ENCODE measurements at places on chromosomes 16 and 17. TPM values are rescaled to one million over a fixed set of nuclear protein-coding genes. Genes with fewer than 3 reads are reported as not detected.

- no peak for DNase-seq
These were observed 5.3 kb upstream of the MFAP4 start for GRCh38 chr17:19392303-19392702.

GRCh38 chr17:8315764-8316217 lies 5.8 kb downstream of the ARHGEF15 start:
- no peak for DNase-seq

- DNase-seq = no peak
These were observed 29.9 kb upstream of the IRX6 start for GRCh38 chr16:55294129-55294528.

- no peak for DNase-seq
These were observed 33.6 kb downstream of the SCPEP1 start for GRCh38 chr17:57011491-57012015.

TIMP2 gene
- total RNA-seq = 246 TPM

GRCh38 chr16:64952177-64952576 lies 169.7 kb downstream of the CDH11 start:
- no peak for DNase-seq

DNA sequence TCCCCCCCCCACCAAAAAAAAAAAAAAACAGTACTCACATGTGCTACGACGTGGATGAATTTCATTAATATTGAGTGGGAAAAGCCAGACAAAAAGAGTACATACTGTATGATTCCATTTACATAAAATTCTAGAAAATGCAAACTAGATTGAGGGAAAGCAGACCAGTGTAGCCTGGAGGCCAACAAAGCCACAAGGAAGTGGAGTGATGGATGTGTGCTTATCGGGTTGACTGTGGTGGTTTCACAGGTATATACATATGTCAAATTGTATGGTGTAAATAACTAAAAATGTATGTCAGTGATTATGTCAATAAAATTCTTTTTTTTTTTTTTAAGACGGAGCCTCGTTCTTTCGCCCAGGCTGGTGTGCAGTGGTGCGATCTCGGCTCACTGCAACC lies 1.9 kb upstream of the PLD6 start:
- no peak for DNase-seq

DNA sequence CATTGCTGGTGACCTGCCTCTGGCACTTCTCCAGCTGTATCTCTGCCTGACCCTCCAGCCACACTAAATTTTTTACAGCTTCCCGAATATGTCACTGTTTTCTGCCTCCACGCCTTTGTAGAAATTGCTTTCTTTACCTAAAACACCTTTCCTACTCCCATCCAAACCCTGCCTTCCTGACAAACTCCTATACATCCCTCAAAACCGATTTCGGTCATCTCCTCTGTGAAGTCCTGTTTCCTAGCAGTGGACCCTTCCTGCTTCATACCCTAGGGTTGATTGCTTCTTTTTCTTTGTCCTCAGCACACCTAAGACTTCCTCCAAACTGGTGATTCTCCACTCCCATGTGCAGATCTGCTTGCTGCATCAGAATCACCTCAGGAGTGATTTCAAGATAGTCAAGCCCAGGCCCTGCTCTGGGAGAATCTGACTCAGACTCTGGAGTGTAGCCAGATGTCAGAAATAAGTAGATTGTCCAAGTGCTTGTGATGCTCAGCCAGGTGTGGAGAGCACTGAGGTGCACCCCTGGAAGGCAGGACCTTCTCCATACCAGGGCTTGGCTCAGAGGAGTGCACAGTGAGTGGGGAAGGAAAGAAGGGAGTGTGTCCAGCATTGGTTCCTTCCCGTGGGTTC lies 184.2 kb downstream of the COPRS start:
- DNase-seq = no peak

GRCh38 chr17:5861854-5862253 lies 208.3 kb upstream of the WSCD1 start:
- DNase-seq = no peak

SCNN1B gene
- not detected for total RNA-seq

TAX1BP3 gene
- total RNA-seq = 66.1 TPM

GRCh38 chr17:67211742-67212141 lies 33.3 kb downstream of the HELZ start:
- no peak for DNase-seq

GRCh38 chr16:66617728-66618127 lies 13.2 kb downstream of the CMTM3 start:
- no peak for DNase-seq

G6PC1 gene
- not detected for total RNA-seq

DNA sequence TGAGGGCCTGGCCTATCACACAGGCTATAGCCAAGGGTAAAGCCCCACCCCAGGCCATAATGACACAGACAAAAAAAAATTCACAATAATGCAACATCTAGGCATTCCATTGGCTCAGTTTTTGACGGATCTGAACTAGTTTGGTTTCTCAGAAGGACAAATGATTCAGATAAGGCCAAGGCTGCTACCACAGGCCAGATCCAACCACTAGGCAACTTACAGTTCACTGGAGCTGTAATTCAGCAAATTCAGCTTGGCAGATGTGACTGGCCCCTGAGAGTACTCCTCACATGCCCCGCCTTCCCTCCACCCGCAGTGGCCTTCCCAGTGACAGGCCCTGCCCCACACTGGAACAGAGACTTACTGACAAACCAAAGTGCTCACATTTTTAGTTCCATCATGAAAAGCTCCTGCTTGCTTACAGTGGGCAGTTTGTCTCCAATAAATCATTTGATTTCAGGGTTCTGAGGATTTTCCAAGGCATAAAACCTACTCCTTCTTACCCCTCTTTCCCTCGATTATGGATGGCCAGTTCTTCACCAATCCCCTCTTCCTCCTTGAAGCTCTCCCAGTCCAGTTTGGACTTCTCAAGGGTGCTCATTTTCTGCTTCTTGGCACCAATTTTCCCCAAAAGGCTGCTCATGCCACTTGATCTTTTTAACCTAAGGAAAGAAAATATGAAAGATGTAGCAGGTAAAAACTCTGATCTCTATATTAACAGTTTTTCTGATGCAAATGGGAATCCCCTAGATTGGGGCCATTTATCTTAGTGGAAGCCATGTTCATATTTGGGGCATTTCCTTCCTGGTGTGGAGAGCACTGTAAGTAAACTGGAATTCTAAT lies 53.3 kb upstream of the BCAR1 start:
- peak; percentile 38 for DNase-seq

CLEC3A gene
- total RNA-seq = not detected

- DNase-seq = no peak
These were observed 22.2 kb upstream of the TOX3 start for GRCh38 chr16:52568983-52569690.

CPHXL2 gene
- total RNA-seq = not detected

CRLF3 gene
- total RNA-seq = 11.5 TPM

DNA sequence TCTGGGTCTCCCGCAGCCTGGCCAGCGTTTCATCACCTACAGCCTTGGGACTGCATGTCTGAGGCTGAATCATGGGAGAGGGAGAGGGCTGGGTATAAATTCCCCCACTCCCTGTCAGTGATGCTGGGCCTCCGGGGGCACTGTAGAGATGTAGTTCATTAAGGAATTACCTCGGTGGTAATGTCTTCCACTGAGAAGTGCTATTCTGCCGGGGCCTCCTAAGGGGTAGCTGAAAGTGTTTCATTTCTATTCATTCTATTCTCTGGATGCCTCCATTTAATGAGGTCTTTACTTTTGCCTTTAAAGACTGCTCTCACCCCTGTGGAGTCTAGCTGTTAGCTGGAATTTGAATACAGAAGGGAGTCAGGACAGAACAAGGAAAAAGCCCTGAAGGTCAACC lies 116.4 kb upstream of the HS3ST4 start:
- DNase-seq = no peak

DNA sequence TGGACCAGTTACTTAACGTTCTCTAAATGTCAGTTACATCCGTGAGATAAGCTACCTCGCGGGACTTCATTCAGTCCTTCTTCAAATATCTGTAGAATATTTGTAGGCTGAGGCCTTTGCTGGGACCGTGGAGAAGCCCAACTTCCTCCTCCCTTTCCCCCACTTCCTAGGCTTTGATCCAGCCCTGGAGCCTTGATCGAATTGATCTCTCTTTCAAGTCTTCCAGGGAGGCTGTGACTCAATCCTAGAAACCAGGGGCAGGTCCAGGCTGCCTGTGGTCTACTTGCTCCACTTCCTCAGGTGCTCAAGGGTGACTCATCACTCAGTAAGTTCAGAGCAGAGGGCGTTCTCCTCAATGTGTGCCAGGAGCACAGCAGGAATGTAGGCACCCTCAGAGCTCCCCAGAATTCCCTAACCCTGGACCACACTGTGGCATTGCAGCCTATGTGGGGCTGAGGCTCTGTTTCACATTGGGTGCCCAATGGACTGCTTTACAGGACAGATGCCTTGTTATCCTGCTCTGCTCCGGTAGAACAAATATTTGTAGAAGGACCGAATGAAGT lies 11.2 kb upstream of the CEP20 start:
- peak; percentile 91 for DNase-seq

- DNase-seq = no peak
These were observed 6.8 kb downstream of the KCNH6 start for GRCh38 chr17:63529711-63530556.

CDH13 gene
- not detected for total RNA-seq

BRIP1 gene
- 12.3 TPM for total RNA-seq

PPP4C gene
- 184 TPM for total RNA-seq

DNA sequence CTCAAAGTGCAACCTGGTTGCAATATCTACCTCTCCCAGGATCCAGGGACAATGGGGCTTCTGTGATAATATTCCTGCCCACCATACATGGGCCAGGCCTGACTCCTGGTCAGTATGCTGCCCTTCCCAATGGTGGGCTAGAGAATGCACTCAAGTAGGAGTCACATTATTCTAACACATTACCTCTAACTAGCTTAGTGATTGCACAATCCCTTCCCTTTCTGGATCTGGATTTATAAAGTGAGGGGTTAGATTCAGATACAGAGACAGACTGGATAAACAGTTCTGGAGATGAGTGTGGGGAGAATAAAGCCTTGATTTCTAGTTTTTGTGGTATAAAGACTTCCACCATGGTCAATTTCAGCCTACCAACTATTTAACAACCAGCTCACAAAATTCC lies 33.0 kb downstream of the LYRM1 start:
- no peak for DNase-seq

TMIGD1 gene
- total RNA-seq = not detected

GRCh38 chr17:80319999-80320344 lies 59.3 kb downstream of the RNF213 start:
- no peak for DNase-seq

DNA sequence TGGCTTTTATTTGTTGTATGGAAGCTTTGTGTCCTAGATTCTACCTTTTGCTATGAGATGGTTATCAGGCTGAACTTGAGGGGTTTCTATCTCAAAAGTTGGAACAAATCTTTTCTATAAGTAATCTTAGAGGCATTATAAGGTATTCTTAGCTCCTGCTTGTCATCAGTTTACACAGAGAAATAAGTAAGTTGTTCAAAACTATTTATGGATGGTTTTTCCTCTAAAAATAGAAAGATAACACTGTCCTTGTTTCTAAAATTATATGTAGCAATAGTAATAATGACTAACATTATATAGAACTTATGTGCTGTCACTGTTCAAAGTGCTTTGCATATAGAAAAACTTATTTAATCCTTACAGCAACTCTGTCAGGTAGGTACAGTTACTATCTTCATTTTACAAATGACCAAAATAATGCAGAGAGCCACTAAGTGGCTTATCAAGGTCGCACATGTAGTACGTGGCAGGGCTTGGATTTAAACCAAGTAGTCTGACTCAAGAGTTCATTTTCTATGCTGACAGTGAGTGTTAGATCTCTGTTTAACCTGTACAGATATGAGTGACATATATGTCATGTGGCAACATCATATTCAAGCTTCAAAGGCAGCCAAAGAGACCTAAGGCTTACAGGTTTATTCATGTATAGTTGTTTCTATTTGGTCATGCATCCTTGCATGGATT lies 59.0 kb downstream of the PHKB start:
- no peak for DNase-seq

DNA sequence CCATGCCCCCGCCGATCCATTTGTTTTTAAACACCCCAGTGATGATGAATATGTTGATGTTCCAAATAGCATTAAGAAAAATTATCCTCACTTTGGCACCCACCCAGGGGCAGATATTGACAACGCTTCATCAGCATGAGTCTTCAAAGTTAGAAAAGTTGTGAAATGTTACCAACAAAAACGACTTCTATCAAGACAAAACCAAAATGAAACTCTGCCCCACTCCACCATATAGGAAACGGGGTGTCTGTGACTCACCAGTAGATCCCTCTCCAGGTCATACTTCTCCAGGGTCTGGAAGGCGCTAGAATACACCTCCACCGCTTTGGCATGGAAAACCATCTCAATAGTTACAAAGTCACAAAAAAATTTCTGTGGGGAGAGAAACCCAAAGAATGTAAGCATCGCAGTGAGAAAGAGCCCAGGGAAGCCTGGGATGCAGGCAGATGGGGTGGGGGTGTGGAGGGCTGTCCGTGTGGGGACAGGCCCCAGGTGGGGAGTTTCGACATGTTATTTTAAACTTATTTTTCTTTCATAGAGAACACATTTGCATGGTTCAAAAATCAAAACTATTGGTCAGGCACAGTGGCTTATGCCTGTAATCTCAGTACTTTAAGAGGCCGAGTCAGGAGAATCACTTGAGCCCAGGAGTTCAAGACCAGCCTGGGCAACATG lies 10.2 kb downstream of the CIBAR2 start:
- DNase-seq = no peak

- DNase-seq = no peak
These were observed 51.9 kb downstream of the MEOX1 start for GRCh38 chr17:43609613-43610385.

- DNase-seq = no peak
These were observed 18.7 kb upstream of the ANKRD40CL start for GRCh38 chr17:50785946-50786570.

DNA sequence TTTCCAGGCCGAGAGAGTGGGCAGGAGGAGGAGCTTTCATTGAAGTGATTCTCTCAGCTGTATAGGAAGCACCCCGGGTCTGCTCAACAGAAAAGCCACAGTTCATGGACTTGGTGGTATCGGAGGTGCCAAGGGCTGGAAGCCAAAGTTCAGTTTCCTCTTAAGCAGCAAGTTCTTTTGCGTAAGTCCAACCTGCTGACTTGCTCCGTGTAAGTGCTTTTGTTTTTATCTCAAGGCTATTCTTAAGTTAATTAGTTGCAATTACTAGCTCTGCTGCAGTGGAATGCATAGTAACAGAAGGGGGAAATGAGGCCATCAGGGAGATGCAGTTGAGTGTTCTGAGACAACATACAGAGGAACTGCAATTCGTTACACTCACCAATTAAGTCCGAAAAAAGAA lies 44.6 kb downstream of the SMIM36 start:
- no peak for DNase-seq

- no peak for DNase-seq
These were observed 21.2 kb downstream of the EARS2 start for GRCh38 chr16:23535901-23536300.

GRCh38 chr17:81644976-81645952 lies 8.3 kb downstream of the TSPAN10 start:
- no peak for DNase-seq

- no peak for DNase-seq
These were observed 448 bp downstream of the STAT5B start for GRCh38 chr17:42275527-42276358.

PRSS27 gene
- 2.0 TPM for total RNA-seq
